ENCODE measurements at places on chromosomes 1 and 21.

GRCh38 chr1:99306644-99307043 lies 42.4 kb downstream of the PLPPR4 start:
- no peak for DNase-seq

DNA sequence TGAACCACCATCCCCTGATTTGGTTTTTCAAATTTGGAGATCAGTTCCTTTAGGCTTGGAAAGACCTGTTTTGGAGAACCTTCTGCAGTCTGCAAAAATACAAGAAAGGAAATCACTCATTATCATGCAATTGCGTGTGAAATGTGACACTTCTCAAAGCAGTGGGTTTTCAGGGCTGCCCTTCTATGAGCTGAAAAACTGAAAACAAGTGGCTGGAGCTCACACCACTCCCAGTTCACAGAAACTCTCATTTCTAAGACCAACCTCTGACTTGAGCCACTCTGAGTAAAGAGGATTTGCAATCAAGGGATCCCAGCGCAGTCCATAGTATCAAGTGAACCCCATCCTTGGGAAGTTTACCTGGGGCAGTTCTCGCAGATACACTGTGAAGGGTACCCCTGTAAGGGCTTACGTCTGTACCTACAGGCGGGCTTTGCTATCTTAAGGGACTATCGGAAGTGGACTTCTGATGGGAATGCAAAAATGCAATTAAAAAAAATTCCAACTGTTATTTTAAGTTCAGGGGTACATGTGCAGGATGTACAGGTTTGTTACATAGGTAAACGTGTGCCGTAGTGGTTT lies 12.8 kb downstream of the SH2D1B start:
- no peak for DNase-seq

DNA sequence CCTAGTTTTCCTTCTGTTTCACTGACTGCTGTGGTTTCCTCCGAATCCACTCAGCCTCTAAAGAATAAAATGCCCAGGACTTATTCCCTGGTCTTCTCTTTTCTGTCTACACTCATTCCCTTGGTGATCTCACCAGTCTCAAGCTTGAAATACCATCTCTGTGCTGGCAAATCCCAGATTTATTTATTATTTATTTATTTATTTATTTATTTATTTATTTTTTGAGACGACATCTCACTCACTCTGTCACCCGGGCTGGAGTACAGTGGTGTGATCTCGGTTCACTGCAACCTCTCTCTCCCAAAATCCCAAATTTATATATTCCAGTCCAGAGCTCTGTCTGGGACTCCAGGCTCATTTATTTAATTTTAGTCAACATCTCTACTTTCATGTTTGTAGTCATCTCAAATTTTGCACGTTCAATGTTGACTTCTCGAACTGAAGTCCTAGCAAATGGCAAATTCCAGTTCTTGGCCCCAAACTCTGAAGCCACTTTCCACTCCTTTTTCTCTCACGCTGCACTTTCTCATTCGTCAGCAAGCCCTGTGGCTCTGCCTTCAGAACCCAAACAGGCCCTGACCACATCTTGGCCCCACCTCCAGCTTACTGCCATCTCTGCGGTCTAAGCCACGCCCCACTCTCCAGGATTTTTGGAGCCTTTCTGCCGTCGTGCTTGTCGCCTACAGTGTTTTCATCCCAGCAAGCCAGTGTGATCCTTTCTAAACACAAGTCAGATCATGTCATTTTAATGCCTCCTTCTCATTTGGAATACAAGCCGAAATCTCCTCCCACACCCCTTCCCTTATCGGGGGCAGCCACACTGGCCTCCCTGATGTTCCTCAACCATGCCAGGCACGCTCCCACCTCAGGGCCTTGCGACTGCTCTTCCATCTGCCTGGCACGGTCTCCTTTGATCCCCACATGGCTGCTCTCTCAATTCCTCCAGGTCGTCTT lies 14.2 kb upstream of the TENT5B start:
- DNase-seq: no peak

GRCh38 chr1:186144505-186144904 lies 230.5 kb downstream of the TPR start:
- no peak for DNase-seq

GRCh38 chr1:15100880-15101760 lies 52.4 kb upstream of the TMEM51 start:
- DNase-seq: no peak

DNA sequence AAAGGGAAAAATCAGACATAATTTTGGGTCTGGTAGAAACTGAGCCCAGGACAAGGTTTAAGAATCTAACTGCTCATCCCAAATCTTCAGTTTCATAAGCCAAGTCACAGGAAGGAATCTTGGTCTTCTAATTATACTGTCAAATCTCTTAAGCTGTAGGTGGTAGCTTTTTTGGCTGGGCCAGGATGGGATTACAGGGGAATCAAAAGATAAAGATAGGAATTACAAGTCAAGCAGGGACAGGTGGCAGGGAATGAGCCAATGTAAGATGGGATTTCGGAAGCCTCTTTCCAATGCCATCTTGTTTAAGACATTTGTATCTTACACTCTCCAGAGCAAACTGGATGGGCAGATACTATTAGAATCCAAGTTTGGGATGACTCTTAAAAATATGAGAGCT lies 383.5 kb downstream of the KCNH1 start:
- DNase-seq: no peak

DNA sequence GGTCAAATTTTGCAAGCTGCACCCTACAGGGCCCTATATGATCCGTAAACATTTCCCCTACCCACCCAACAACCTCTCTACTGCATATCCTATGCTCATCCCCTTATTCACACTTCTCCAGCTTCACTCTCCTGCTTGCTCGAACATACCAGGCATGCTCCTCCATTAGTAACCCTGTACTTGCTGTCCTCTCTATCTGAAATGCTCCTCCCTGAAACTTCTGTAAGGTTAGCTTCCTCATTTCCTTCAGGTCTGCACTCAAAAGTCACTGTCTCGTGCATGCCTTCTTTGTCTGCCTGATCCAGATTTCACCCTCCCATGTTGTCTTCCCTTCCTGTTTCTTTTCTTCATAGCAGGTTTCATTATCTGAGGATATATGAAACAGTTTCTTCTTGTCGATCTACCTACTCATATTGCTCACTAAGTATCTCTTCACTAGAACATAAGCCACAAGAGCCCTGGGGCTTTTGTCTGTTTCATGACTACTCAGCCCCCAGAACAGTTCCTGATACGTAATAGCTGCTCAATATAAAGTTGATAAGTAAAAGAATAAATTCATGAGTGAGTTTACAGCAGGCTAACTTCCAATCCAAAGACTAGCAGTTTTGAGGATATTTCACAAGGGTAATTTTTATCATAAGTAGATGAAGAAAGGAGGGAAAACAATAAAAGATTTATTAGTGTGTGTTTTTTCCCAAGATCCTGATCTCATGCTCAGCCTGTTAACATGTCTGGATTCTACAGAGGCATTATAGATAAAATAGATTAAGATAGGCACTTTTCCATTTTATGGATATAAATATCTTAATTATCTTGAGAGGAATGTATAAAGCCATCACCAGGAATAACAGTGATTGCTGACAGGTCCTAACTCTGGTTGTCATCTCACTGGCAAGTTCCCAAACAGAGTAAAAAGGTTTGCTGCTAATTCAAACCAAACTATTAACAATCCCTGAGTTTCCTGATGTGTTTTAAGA lies 392.5 kb upstream of the ESRRG start:
- DNase-seq: no peak

DNA sequence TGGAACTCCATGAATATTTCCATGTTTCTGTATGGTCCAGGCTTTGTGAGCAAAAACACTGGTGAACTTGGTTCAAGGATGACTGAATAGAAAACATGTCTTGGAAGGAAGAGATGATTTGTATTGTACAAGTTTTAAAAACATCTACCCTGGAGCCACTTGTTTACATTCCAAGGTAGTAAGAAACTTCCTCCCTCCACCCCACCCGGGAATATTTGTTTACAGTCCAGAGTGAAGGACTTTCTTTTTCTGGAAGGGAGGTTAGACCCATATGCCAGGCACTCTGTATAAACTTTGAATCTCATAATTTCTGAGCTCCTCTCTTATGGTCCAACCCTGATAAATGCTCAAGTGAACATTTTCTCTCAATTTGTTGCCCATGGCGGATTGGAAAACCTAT lies 323.3 kb upstream of the LYPLAL1 start:
- DNase-seq: no peak

Measured in stimulated activated CD8-positive, alpha-beta memory T cell treated with anti-CD3 and anti-CD28 coated beads, Interleukin-4, amount 100 ng/mL, for 1 hour (primary cell).